ENCODE measurements at places on chromosomes 1 and 21.

DNA sequence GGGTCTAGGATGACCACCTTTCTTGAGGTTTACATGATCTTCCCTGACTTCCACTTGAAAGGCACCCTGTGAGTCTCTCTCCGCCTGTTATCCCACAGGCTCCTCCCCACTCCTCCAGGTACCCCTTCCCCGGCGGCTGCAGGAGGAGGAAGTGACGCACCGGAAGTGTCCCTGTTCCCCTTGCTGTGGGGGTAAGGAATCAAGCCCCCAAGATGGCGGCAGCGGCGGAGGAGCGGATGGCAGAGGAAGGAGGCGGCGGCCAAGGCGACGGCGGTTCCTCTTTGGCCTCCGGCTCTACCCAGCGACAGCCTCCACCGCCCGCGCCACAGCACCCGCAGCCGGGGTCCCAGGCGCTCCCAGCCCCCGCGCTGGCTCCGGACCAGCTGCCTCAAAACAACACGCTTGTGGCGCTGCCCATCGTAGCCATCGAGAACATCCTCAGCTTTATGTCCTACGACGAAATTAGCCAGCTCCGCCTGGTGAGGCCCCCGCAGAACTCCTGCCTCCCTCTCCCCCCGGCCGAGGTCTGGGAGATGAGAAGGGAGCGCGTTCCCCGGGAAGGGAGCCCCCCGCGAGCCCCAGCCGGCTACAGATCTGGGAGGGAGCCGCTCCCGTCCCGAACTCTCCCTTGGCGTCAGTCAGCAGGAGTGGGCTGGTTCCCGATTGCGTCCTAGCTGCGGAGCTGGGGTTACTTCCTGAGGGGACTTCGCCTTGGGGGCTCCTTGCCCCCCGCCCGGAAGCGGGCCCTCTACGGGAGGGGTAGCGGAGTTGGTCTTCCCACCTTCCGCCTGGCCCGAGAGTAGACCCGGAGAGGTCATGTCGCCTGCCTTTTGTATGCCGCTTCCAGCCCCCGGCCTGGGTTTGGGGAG, at the start of gene FBXO28:
Gene FBXO28 (plus strand): TSS at position 194 of the 869 bp plus-strand sequence. CDS start 19 bp downstream, at position 213.
- peak; percentile 87 for DNase-seq

- DNase-seq, result no peak
Observed at GRCh38 chr1:235015291-235015985, 113.2 kb downstream of the TOMM20 start.

DNA sequence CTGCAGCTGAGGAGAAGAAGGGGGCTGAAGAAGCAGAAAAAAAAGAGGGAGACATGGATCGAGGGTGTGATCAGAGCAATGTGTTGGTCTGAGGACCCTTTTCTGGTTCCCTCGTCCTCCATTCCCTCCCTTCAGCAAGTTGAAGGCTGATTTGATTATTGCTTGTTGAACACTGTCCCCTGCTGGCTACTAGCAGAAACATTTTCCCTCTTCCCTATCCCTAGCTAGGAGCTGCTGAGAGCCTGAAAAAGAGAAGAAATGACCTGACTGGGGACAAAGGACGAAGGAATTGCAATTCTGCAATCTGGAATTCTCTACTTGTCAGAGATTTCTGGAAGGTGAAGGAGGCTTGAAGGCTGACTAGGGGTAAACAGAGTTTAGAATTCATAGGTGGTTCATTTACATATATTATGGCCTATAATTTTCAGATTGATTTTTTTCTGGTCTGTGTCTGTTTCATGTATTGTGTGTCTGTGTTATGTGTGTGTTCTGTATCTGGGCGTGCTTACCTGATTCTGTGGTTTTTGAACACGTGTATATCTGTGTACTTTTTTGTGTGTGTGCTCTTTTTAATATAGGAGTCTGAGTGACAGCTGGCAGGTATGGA, 9.8 kb downstream of the NHLH1 start:
- no peak for DNase-seq

DNA sequence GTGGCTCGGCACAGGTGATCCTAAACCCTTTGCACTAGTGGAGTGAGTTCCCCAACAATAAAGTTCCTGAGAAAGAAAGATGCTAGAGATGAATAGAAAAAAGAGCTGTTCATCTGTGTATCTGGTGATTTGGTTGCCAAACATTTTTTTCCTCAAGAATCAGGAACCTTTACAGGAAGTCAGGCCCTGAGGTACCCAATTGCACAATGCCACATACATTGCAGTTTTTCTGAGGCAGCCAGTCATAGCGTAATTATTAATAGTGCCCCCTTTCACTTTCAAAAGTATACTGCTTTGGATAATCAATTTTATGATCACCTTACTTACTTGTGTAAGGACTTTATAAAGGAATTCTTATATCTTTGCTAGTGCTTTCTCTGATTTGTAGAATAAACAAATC, 346.3 kb upstream of the POU3F1 start:
- DNase-seq, result no peak

DNA sequence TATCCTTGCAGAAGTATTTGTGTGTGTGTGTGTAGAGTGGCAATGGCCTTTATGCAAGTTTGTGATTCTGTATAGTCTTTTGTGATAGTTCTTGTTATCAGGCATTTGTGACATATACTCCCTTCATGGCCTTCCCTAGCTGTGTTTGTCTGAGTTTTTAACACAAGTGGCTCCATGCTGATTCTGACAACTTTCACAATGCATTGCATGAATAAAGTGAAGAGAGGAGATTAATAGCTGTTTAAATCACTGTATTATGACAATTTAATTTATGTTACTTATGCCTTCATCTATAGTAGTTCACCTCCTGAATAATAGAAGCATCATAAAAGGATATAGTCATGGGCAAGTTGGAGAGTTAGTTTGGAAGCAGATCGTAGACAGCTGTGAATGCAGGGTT, 17.2 kb upstream of the MCOLN3 start:
- no peak for DNase-seq

GRCh38 chr1:175206687-175207086, 14.1 kb upstream of the KIAA0040 start:
- no peak for DNase-seq

DNA sequence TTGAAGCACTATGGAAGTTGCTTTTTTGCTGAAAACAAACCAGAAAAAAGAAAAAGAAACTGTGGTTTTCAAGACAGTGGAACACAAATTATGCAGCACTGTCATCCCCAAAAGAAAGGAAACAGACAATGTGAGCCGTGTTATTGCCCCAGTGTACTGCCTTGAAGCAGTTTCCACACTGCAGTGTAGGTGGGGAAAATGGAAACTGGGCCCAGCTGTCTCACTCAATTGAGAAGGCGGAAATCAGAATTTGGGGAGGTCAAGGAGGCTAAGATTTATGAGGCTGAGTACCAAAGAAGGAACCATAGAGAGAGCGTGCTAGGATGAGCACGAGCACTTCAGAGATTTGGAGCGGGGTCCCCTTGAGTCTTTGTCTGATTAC, 55.5 kb downstream of the MPZL1 start:
- DNase-seq, result no peak

DNA sequence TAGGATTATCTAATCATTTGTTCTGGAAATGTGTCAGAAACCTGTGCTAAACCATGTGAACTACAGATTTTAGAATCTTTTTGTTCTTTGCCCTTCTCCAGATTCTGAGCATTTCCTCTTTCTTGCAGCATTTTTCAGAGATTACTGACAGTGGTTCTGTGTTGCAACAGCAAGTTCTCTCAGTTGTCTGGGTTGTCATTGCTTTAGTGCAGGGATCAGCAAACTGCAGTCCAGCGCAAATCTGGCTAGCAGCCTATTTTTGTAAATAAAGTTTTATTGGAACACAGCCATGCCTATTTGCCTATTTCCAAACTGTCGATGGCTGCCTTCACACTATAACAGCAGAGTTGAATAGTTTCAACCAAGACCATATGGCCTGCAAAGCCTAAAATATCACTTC, 66.3 kb upstream of the LRRC8D start:
- DNase-seq, result no peak

GRCh38 chr1:86151427-86151826, 5.1 kb downstream of the COL24A1 start:
- DNase-seq, result no peak

GRCh38 chr1:232904131-232904530, 46.3 kb upstream of the NTPCR start:
- DNase-seq, result no peak

- DNase-seq, result no peak
Observed at GRCh38 chr1:27133158-27133557, 21.8 kb downstream of the SLC9A1 start.

DNA sequence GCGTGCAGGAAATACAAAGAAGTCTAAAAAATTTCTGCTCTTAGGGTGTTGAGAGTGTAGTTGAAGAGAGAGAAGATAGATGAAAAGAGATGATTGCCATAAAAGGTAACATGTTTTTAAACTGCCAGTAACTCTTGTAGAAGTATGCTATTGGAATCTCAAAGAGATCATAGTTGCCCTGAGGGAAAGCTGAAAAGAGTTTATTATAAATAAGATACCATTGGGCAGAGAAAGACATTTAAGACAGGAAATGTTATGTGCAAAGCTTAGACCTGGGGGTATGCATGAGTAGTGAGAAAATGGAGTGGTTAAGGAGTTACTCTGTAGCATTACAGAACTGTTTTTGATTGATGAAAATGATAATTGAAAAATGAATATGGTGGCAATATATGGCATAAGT, 17.6 kb downstream of the GABPA start:
- no peak for DNase-seq

Data from activated T-cell treated with anti-CD3 and anti-CD28 coated beads for 1 hour (primary cell).